ENCODE measurements at places on chromosomes 5 and 9. TPM values are rescaled to one million over a fixed set of nuclear protein-coding genes. Genes with fewer than 3 reads are reported as not detected.

Gene MZB1
- total RNA-seq: not detected

Gene FAM193B
- total RNA-seq: 30.7 TPM

Gene FAM151B
- total RNA-seq: 2.5 TPM

Gene PFDN1
- total RNA-seq: 51.8 TPM

Gene FUT7
- not detected for total RNA-seq

Gene DMRTA1
- total RNA-seq: 0.78 TPM

Gene FOXD4L4
- not detected for total RNA-seq

Gene RAB24
- total RNA-seq: 9.9 TPM

Gene PPP3R2
- total RNA-seq: not detected

Gene CRAT
- total RNA-seq: 67.1 TPM

Gene HINT1
- total RNA-seq: 120 TPM

Gene STC2
- total RNA-seq: 16.2 TPM

Gene AMBP
- total RNA-seq: not detected

Gene CD180
- total RNA-seq: not detected

Gene NTRK2
- total RNA-seq: under 0.01 TPM

Gene ZNF879
- 3.9 TPM for total RNA-seq

Gene WNT8A
- total RNA-seq: not detected

Gene CDC25C
- 11.9 TPM for total RNA-seq

Gene SLC36A2
- not detected for total RNA-seq

Gene WNK2
- total RNA-seq: not detected

Gene DAB2IP
- total RNA-seq: 3.7 TPM

Gene SKIC3
- 126 TPM for total RNA-seq

Gene PCDHGB2
- total RNA-seq: 1.1 TPM

Gene BHMT
- total RNA-seq: not detected

Gene ZDHHC11
- 2.0 TPM for total RNA-seq

Gene LAMC3
- 0.37 TPM for total RNA-seq

Gene WDR31
- 0.98 TPM for total RNA-seq

Gene EQTN
- total RNA-seq: not detected

Gene OR1Q1
- total RNA-seq: not detected

Gene NR2F1-AS1
- 3.1 TPM for total RNA-seq

Gene ADRA1B
- total RNA-seq: 0.37 TPM

Gene FOXD4L6
- 0.37 TPM for total RNA-seq

Gene IL3
- total RNA-seq: not detected

Gene PCDHA4
- under 0.01 TPM for total RNA-seq

Gene STK32A
- total RNA-seq: 0.73 TPM

Gene TAF11L5
- not detected for total RNA-seq

Gene PPP6C
- total RNA-seq: 21.9 TPM

Gene OLFM1
- total RNA-seq: 6.5 TPM

All from subcutaneous preadipocyte (primary cell).